ENCODE measurements at places on chromosomes 13 and 19. TPM values are rescaled to one million over a fixed set of nuclear protein-coding genes. Genes with fewer than 3 reads are reported as not detected.

GRCh38 chr13:66264971-66265370 lies 965.2 kb downstream of the PCDH9 start:
- H3K27me3 ChIP-seq = no peaks in the 10 kb centered on the region
- H3K4me3 ChIP-seq = no peak overlapping the region
- no peaks in the 10 kb centered on the region for H3K36me3 ChIP-seq
- H3K4me1 ChIP-seq = no peaks in the 10 kb centered on the region
- DNase-seq = no peak

DNA sequence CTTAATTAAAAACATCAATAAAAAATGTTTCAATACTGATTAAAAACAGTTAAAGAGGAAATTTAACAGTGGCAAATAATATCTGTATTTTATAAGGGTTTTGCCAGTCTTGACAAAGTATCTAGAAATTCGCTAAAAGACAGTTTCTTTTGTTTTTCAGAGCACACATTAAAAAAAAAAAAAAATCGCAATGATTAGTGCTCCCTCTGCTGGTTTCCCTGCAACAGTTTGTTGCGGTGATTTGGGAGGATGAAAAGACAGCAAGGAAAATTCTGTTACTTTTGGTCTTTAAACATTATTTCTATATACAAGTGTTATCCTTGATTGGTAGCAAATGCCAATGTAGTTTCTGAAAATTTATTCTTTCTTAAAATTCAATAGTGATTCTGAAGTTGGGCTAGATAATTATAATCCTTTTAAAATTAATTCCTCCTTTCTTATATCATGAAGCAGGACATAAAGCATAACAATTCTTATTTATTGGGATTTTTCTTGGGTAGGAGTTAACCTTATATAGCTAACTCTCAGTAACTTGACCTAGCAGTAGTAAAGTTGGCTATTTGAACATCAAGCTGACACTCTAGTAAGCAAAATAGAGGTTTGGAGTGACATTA lies 23.1 kb upstream of the SPRY2 start:
- H3K27ac ChIP-seq = no peak overlapping the region
- DNase-seq = no peak
- no peak overlapping the region for H3K4me3 ChIP-seq
- H3K27me3 ChIP-seq = no peaks in the 10 kb centered on the region
- H3K4me1 ChIP-seq = no peaks in the 10 kb centered on the region

Gene CLEC17A
- total RNA-seq = 99.0 TPM

DNA sequence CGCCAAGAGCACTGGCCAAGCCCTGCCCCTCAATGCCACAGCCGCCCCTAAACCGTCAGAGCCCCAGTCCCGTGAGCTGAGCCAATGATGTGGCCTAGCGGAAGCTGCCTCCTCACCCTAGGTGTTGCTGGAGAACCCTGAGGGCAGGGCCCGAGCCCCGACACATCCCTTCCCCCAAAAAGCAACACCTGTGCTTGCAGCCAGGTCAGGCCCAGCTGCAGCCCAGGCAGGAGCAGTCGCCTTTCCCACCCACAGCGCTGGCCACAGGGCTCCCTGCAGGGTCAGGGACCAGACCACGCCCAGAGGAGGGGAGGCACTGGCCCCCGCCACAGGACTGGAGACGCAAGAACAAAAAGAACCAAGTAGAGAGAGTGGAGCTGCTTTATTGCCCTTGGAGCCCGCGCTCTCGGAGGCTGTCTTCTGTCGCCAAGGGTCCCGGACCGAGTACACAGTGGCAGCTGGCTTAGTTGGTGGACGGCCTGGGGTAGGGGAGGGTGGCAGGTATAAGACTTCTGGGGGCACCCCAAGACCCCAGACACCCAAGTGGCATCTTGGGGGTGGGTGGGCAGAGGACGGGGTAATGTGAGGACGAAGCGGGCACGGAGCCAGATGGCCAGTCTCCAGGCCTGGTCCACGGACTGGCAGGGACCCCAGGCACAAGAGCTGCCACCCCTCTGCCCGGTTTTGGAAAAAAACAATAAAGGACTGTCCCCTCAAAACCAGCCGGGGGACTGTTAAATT lies 3.3 kb downstream of the P2RY11 start:
- peaks cover 4% of the 10 kb centered on the region for H3K36me3 ChIP-seq
- no peak overlapping the region for H3K4me3 ChIP-seq
- no peak for DNase-seq
- H3K27me3 ChIP-seq = no peaks in the 10 kb centered on the region

GRCh38 chr19:51994048-51994644 lies 7.5 kb upstream of the ZNF350 start:
- H3K27me3 ChIP-seq = no peaks in the 10 kb centered on the region
- no peak overlapping the region for H3K4me3 ChIP-seq
- H3K36me3 ChIP-seq = peaks cover 10% of the 10 kb centered on the region
- no peak for DNase-seq
- H3K4me1 ChIP-seq = no peaks in the 10 kb centered on the region

Gene IZUMO2
- not detected for total RNA-seq

Gene SERPINE3
- not detected for total RNA-seq

DNA sequence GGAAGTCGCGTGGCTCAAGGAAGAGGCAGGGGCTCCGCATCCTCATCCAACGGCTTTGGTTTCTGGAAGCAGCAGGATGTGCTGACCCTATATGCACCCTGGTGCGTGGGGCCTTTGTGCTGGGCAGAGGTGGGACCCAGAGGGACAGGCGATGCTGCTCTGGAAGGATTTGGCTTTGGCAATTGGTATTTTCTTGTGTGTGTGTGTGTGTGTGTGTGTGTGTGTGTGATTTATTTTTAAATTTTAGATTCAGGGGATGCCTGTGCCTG lies 321.9 kb upstream of the ZNF507 start:
- no peak overlapping the region for H3K4me3 ChIP-seq
- H3K27ac ChIP-seq = no peak overlapping the region
- H3K27me3 ChIP-seq = no peaks in the 10 kb centered on the region

Gene WASF3
- total RNA-seq = 0.10 TPM

DNA sequence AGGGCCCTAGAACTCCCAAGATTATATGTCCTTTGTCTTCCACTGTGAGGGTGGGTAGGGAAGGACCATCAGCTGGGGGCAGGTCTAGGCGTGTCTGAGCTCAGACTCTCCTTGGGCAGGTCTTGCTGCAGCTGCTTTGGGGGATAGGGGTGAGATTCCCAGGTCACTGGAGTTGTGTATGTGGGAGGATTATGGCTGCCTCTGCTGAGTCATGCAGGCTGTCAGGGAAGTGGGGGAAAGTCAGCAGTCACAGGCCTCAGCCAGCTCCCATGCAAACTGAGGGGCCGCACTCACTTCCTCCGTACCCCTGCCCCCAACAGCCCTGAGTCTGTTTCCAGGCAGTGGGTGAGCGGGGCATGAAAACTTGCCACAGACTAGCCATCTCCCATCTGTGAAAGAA lies 600.8 kb downstream of the DIAPH3 start:
- H3K27ac ChIP-seq = no peak overlapping the region
- H3K27me3 ChIP-seq = no peaks in the 10 kb centered on the region
- no peaks in the 10 kb centered on the region for H3K36me3 ChIP-seq
- DNase-seq = no peak

Gene FGF21
- total RNA-seq = not detected

GRCh38 chr13:59413126-59413525 lies 750.6 kb downstream of the DIAPH3 start:
- peak; percentile 9 for DNase-seq
- no peaks in the 10 kb centered on the region for H3K27me3 ChIP-seq
- H3K4me1 ChIP-seq = no peaks in the 10 kb centered on the region

Gene KLF5
- total RNA-seq = 2.7 TPM

GRCh38 chr19:18848878-18849661 lies 17.3 kb downstream of the UPF1 start:
- peaks cover 17% of the 10 kb centered on the region for H3K36me3 ChIP-seq
- peak overlapping the region; percentile 46 for H3K27ac ChIP-seq
- DNase-seq = no peak
- H3K4me3 ChIP-seq = peak overlapping the region; percentile 39
